ENCODE measurements at places on chromosomes 12 and 14.

GRCh38 chr14:69990323-69990722 lies 111.1 kb downstream of the SMOC1 start:
- no peak for DNase-seq

GRCh38 chr12:95740751-95741150 lies 49.8 kb downstream of the NTN4 start:
- DNase-seq = no peak

DNA sequence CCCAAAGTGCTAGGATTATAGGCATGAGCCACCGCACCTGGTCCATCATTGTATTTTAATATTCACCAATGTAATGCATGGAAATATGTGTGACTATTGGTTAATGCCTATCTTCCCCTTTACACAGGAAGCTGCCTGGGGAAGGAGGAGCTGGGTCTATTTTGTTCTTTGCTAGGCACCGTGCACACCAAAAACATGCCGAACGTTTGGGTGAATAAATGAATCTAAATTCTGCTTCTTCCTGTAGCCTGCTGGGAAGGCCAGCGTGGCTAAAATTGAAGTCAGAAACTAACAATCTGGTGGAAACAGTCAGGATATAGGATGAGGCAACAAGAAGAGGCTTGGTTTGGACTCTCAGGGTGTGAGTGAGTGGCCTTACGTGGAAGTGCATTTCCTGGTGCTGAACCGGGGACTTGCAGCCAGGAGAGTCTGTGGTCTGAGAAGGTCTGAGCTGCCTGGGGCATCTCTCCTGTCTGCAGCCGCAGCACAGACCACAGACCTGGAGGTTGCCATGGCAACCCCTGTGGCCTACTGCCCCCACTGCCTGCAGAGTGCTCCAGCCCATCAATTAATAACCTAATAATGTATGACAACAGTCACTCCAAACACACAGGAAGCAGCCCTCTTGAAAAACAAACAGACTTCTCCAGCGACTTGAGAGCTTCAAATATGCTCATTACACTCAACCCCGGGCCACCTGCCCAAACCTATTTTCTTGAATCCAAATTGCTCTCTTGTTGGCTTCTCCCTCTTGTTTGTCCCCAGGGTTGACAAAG lies 5.5 kb upstream of the GPR68 start:
- DNase-seq = peak; percentile 57

DNA sequence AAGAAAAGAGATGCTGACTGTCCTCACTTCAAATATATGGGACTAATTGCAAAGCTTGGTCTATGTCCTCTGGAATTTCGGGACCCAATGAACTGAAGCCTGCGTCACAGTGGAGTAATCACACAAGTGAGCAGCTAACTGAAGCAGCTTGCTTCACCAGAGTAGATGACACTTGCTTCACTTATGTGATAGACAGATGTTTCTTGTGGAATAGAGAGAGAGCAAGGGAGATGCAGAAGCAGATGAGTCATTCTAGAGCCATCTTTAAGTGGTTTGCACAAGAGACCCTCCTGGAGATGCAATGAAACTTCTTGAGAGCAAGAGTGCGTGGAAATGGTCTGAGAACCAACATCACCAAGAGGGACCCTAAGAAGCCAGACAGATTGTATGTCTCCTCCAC lies 1537.1 kb upstream of the FLRT2 start:
- DNase-seq = no peak

- DNase-seq = peak; percentile 48
These were observed 4.6 kb downstream of the MARCHF9 start for GRCh38 chr12:57759360-57759980.
